Fibroblast of skin of scalp (primary cell): ENCODE measurements at places on chromosomes 7 and 10.

- no peak for DNase-seq
These were observed 328.6 kb upstream of the COBL start for GRCh38 chr7:51645255-51645654.

- DNase-seq: no peak
These were observed 6.1 kb downstream of the CYP2W1 start for GRCh38 chr7:988963-989529.

- DNase-seq: peak; percentile 90
These were observed 182.5 kb upstream of the PRSS58 start for GRCh38 chr7:142440219-142440905.

DNA sequence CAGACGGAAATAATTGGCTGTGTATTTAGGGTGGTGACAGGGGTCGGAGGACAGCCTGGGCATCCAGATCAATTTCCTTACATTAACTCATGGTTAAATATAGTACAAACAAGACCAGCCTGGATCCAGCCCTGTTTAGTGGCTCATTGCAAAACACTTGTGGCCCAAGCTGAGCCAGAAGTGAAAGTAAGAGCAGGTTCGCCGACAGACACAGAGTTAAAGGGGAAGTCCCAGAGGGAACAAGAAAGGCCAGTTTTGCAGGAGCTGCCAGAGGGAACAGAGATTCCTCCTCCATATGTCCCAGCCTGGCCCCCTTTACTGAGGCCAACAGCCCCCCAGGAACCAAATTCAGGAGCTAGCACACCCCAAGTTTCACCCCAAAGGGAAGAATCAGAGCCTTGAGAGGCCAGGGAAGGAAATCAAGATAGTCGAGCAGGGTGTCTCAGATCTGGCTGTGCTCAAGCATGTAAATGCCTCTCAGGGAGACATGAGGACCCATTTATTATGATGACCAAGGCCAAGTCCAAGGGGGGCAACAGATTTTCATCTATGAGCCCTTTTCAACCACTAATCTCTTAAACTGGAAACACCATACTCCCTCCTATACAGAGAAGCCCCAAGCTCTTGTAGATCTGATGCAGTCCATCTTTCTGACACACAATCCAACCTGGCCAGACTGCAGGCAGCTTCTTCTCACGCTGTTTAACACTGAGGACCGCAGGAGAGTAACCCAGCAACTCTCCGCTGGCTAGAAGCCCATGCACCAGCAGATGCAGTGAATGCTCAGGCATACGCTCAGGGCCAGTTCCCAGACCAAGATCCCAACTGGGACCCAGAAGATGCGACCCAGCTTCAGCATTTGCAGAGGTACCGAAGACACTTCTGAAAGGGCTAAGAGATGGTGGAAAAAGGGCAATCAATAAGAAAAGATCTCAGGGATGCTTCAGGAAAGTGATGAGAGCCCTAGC is 15.9 kb upstream of the ADCK2 start:
- DNase-seq: peak; percentile 64

DNA sequence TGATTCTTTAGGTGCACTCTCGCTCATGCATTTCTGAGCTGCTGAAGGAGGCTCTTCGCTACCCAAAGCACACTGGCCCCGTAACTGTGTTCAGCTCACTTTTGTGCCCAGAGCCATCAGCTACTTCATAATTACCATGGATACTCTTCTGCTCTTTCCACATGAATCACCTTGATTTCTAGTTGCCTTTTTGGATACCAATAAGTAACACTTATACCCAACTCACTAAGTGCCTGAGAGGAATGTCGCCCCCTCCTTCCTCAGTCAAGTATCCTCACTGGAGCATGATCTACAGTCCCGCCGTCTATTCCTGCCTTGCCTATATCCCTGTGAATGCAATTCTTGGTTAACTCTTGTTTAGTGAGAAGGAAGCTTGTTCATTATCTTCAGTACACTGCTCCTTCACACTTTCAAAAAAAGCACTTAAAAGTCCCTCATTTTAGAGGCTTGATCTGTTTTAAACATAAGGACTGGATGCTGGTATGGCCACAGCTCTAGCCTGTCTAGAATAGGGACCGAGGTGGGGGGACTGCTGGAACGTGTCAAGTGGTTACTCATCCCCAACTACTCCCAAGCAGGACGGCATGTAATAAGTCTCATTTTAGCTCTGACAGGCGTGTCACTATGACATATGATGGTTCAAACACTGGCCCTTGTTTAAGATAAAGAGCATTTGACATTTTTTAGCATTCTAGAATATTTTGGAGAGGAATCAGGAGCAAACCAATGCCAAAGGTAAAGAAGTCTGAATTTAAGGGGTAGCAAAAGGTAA is 23.7 kb downstream of the SVIL start:
- DNase-seq: no peak
